Stimulated activated CD4-positive, alpha-beta T cell treated with anti-CD3 and anti-CD28 coated beads, Interleukin-12 subunit alpha, Interleukin-12 subunit beta, amount 100 ng/mL, for 48 hours (primary cell): ENCODE measurements at places on chromosomes 13 and 19.

GRCh38 chr13:29922281-29922821 lies 71.9 kb upstream of the UBL3 start:
- no peak for DNase-seq

DNA sequence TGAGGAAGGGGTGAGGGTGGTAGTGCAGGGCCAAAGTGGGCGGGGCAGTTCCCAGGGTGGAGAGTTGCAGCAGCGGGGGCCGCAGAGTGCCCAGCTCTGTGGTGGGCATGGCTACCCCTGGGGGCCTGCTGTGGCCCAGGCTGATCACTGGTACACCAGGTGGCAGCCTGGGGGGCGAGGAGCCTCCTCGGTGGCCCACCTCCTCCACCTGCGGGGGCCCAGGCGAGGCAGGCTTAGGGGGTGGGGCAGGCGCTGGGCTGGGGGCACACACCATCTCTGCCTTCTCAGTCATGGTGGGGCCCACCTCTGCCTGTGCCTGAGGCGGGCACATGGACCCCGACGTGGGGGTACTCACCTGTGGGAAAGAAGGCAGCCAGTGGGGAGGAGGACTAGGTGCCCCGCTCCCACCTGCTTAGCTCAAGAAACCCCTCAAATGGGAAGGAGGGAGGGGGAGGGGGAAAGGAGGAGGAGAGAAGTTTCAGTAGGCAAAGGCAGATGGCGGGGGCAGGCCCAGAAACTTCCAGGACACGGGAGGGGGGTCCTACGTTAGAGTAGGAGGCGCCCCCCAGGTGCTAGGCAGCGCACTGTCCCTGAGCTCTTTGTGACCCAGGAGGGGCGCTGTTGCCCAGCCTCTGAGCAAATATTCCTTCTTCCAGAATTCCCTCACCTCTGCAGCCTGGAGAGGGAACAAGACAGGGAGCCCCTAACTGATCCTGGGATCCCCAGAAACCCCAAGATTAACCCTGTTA lies 1.6 kb downstream of the LYL1 start:
- no peak for DNase-seq

DNA sequence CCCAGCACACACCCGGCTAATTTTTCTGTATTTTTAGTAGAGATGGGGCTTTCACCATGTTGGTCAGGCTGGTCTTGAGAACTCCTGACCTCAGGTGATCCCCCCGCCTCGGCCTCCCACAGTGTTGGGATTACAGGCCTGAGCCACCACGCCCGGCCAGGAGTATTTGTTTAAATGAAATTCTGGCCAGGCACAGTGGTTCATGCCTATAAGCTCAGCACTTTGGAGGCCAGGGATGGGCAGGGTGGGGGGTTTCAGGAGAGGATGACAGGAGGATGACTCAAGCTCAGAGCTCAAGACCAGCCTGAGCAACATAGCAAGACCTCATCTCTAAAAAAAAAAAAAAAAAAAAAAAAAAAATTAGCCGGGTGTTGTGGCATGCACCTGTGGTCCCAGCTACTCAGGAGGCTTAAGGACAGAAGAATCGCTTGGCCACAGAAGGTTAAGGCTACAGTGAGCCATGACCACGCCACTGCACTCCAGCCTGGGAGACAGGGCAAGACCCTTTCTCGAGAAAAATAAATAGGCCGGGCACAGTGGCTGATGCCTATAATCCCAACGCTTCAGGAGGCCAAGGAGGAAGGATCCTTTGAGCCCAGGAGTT lies 8.2 kb upstream of the DHDH start:
- no peak for DNase-seq

DNA sequence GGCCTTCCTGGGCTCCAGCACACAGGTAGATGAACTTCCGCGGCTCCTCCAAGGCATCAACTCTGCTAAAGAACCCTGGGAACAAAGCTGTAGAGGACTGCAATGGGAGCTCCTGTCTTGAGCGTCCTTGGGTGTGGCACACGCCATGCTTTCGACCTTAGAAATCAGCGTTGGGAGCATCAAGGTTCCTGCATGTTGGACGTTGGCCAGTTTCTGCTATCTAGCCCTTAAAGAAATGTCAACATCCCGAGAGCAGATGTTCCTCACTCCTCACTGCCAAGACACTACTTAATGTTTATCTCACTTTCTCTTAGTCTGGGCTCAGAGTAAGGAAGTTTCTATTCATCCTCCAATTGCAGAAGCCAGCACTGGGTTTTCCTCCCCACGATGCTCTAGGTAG lies 70.6 kb upstream of the MEDAG start:
- no peak for DNase-seq
